ENCODE measurements at places on chromosomes 7 and 10.

DNA sequence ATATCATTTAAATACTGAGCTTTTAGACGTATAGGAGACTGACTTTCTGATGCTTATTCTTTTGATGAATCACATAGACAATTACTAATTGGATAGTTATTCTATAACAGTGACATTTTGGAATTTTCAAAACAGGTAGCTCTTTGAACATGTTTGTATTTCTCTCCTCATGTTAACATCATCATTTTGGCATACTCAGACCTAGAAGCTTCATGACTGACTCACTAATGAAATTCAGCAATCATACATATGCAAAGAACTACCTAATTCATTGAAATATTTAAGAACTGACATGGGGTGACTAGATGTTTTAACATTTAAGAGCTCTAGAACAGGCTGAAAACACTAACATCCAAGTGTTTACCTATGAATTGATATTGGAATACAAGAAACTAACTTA, 192.3 kb downstream of the VTI1A start:
- no peak for DNase-seq

DNA sequence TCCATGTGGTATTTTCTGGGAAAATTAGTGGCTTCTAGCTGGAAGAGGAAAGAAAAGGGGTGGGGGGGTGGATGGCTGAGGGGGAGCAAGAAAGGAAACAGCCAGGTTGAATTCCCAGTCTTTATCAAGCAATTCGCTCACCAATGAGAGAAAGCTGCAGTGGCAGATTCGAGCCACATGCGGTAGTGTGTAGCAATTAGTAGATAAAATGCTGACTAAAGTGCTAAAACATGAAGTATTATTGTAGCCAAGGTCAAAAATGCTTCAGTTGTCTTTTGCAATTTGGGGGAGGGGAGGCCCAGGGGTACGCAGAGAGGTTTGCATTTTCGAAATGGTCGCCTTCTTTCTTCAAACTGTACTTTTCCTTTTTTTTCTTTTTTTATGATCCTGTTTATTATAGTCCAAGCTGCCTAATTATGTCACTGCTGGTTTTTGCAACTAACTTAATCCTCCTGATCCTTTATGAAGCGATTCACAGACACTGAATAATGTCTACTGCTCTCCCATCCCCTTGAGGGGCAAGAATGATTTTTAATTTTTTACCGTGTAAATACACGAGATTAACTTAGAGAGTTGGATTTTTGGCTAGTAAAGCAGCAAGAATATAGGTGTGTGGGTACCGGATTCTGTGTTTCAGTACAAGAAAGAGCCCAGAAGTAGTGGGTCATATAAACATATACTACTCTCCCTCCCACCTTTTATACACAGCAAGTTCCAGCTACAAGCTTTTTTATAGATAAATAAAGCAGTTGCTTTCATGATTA, 3.6 kb upstream of the ARID5B start:
- DNase-seq: peak; percentile 86

DNA sequence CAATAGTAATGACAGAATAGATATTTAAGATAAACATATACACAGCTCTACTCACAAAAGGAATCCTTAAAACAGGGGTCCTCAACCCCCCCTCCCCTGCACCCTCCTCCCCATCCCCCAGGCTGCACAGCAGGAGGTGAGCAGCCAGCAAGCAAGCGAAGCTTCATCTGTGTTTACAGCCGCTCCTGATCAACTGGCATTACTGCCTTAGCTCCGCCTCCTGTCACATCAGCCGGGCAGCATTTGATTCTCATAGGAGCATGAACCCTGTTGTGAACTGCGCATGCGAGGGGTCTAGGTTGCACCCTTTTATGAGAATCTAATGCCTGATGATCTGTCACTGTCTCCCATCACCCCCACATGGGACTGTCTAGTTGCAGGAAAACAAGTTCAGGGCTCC, 65.5 kb downstream of the SMURF1 start:
- DNase-seq: no peak

- no peak for DNase-seq
Observed at GRCh38 chr10:105468759-105469158, 827.7 kb downstream of the SORCS3 start.
